Panc1 (cell line): ENCODE measurements at places on chromosomes 7 and 10.
A peak's percentile ranks its signal among the peaks of the same experiment; 100 is the strongest.

- H3K36me3 ChIP-seq, result no peaks in the 10 kb centered on the region
- H3K4me3 ChIP-seq, result no peak overlapping the region
- H3K27ac ChIP-seq, result no peak overlapping the region
- peaks cover 2% of the 10 kb centered on the region; the same call in 1 of the 2 replicates for H3K27me3 ChIP-seq
- no peaks in the 10 kb centered on the region for H3K4me1 ChIP-seq
Measured at GRCh38 chr7:44311561-44312495, 13.6 kb downstream of the CAMK2B start.

DNA sequence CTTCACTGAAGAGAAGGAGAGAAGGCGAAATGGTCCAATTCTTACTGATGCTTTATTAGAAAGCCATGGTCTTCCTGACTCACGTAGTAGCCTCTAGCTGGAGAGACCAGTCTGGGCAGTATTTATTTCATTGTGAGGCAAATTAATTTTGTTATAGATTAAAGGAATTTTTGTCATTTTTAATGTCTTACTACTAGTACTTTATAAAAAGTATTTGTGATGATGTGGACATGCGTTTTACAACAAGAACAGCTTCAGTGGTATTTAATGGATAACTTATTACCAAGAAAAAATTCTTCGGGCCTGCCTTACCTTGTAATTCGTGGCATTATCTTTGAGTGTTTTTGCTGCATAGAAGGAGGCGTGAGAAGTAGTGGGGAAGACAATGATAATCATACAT lies 339.4 kb upstream of the SHH start:
- H3K4me3 ChIP-seq, result no peak overlapping the region
- H3K4me1 ChIP-seq, result 0 out of 2 replicates have a peak, but pooled peaks cover 4% of the 10 kb centered on the region
- H3K36me3 ChIP-seq, result no peaks in the 10 kb centered on the region
- no peak overlapping the region for H3K27ac ChIP-seq
- DNase-seq, result no peak

DNA sequence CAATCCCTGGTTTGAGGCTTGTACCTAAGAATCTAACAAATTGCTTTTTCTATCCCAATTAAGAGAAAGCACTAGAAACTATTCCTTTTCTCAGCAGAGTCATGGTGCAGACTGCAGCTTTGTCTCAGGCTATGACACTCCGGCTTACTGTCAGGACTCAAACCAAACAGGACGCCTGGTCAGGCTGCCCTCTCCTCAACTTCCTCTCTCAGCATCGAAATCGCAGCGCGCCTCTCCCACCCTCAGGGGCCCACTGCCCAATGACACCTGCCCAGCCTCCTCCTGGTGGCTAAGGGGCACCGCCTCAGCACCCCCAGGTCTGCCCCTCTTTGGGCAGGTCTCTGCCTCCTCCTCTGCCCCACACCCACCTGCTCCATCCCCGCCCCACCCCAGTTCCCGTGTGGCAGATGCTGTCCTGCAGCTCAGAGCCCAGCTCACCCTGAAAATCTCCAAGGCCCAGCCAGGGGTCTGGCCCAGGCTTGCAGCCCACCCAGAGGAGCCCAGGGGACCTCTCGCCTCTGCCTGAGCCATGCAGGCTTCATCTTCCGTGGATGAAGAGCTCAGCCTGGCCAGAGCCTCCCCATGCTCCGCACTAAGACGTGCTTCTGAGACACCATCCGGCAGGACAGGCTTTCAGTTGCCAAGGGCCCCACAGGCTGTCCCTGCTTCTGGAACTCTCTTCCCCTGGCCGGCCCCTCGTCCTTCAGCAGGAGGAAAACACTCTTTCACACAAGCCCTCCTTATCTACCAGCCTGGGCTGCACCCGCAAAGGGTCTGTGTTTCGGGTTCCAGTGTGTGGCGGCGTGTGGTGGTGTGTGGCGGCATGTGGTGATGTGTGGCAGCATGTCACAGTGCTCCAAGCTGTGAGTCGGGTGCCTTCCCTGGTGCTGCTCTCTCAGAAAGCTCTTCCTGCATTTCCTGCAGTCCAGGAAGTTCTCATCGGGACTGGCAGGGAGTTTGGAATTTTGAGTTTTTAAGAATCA lies 16.4 kb upstream of the PTPRN2 start:
- H3K4me3 ChIP-seq, result no peak overlapping the region
- no peaks in the 10 kb centered on the region for H3K36me3 ChIP-seq
- H3K27me3 ChIP-seq, result no peaks in the 10 kb centered on the region
- no peak overlapping the region for H3K27ac ChIP-seq

- no peak overlapping the region; the same call in 1 of the 2 replicates for H3K4me3 ChIP-seq
- no peak overlapping the region for H3K27ac ChIP-seq
- H3K27me3 ChIP-seq, result no peaks in the 10 kb centered on the region
- DNase-seq, result no peak
Measured at GRCh38 chr7:98105942-98106544, 619 bp upstream of the LMTK2 start.

- H3K36me3 ChIP-seq, result no peaks in the 10 kb centered on the region
- no peak for DNase-seq
- H3K4me3 ChIP-seq, result no peak overlapping the region
- H3K4me1 ChIP-seq, result no peaks in the 10 kb centered on the region
Measured at GRCh38 chr7:46444256-46444655, 523.2 kb upstream of the IGFBP3 start.

GRCh38 chr7:26280097-26280496 lies 11.6 kb upstream of the SNX10 start:
- no peak for DNase-seq
- H3K36me3 ChIP-seq, result no peaks in the 10 kb centered on the region
- no peak overlapping the region for H3K4me3 ChIP-seq
- H3K4me1 ChIP-seq, result 0 out of 2 replicates have a peak, but pooled peaks cover 3% of the 10 kb centered on the region
- H3K27ac ChIP-seq, result no peak overlapping the region

- no peak for DNase-seq
- no peak overlapping the region for H3K4me3 ChIP-seq
- no peaks in the 10 kb centered on the region for H3K27me3 ChIP-seq
- no peak overlapping the region for H3K27ac ChIP-seq
- no peaks in the 10 kb centered on the region for H3K36me3 ChIP-seq
- H3K4me1 ChIP-seq, result no peaks in the 10 kb centered on the region
Measured at GRCh38 chr10:51301644-51302043, 227.4 kb downstream of the PRKG1 start.

DNA sequence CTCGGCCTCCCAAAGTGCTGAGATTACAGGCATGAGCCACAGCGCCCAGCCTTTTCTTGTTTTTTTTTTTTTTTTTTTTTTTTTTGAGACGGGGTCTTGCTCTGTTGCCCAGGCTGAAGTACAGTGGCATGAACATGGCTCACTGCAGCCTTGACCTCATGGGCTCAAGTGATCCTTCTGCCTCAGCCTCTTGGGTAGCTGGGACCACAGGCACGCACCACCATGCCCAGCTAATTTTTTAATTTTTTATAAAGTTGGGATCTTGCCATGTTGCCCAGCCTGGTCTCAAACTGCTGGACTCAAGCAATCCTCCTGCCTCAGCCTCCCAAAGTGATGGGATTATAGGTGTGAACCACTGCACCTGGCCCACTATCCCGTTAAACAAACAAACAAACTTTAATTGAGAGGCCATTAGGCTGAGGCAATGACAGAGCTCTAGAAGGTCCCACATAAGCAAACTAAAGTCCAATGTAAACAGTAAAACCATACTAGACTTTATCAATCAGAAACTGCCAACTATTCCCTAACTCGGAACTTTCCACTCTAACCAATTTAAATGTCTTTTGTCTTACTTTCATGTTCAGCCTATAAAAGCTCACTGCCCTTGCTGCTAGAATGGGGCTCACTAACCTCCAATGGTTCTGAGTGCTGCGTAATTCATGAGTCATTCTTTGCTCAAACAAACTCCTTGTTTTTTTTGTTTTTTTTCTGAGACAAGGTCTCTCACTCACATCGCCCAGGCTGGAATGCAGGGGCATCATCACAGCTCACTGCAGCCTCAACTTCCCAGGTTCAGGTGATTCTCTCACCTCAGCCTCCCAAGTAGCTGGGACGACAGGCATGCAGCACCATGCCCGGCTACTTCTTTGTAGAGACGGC lies 1.9 kb downstream of the DHX32 start:
- peak overlapping the region; percentile 97 for H3K27ac ChIP-seq
- DNase-seq, result peak; percentile 89
- H3K4me3 ChIP-seq, result peak overlapping the region; percentile 25
- H3K4me1 ChIP-seq, result peaks cover 51% of the 10 kb centered on the region
- peaks cover 14% of the 10 kb centered on the region for H3K36me3 ChIP-seq
- no peaks in the 10 kb centered on the region for H3K27me3 ChIP-seq

GRCh38 chr7:25032774-25033743 lies 53.1 kb upstream of the OSBPL3 start:
- no peak overlapping the region for H3K27ac ChIP-seq
- peaks cover 5% of the 10 kb centered on the region; the same call in 1 of the 2 replicates for H3K4me1 ChIP-seq
- no peak for DNase-seq
- no peak overlapping the region for H3K4me3 ChIP-seq
- no peaks in the 10 kb centered on the region for H3K36me3 ChIP-seq

DNA sequence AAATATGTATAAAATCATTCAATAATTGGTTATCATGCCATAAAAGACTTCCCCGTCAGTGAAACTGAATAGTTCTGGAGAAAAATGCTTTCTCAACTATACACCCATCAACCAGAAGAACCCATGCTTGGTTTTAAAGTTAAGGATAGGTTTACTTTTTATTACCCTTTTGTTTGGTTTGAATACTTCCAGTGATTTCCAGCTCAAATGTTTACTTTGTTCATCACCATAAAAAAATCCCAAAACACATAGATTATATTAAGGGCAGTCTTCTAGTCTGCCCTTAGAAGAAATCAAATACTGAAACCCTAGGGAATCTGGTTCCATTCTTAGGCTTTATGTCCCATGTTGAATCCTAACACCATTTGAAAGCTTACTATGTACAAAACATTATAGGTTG lies 49.2 kb downstream of the PTTG1IP2 start:
- H3K36me3 ChIP-seq, result no peaks in the 10 kb centered on the region

DNA sequence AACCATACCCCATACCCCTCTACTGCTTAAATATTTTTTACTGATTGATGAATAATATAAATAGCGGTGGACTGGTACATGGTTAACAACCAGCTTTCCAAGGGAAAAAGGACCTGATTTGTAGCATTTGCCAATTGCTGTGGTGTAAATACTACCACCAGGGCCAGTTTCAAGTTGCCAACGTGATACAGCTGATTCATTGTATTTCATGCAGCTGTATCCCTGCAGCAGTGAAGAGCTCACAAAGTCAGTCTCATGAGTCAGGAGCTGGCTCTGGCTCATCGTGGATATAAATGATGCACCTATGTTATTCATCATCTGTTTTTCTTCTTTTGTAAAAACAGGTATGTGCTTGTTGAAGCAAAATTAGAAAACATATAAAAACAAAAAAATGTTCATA lies 15.2 kb downstream of the CALML5 start:
- no peaks in the 10 kb centered on the region for H3K4me1 ChIP-seq
- H3K4me3 ChIP-seq, result no peak overlapping the region
- DNase-seq, result no peak
- H3K27me3 ChIP-seq, result no peaks in the 10 kb centered on the region
- H3K27ac ChIP-seq, result no peak overlapping the region

DNA sequence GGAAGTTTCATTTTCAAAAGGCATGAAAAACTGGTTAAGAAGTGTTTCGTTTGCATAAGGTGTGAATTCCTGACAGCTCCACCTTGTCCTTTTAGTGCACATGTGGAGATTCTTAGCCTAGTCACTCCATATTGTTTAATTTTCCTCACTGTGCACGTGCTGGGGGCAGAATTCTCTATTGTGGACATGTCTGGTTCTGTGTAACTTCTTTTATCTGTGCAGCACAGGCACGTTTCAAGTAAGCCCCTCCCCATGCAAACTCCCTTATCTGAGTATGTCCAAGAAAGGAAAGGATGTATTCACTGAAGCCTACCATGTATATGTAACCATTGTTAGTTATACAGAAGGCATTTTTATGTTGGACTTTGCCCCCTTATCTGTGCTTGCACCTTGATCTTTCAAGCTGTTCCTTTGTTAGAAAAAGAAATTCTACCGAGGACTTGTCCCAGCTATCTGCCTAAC lies 1346.3 kb downstream of the REEP3 start:
- no peak for DNase-seq
- H3K27ac ChIP-seq, result no peak overlapping the region
- no peaks in the 10 kb centered on the region for H3K27me3 ChIP-seq
- H3K36me3 ChIP-seq, result no peaks in the 10 kb centered on the region; the same call in 1 of the 2 replicates

- DNase-seq, result peak; percentile 55
- H3K27me3 ChIP-seq, result no peaks in the 10 kb centered on the region
- H3K27ac ChIP-seq, result no peak overlapping the region
- no peaks in the 10 kb centered on the region for H3K36me3 ChIP-seq
Measured at GRCh38 chr10:13371897-13372470, 23.9 kb upstream of the SEPHS1 start.
